Activated CD4-positive, alpha-beta T cell treated with anti-CD3 and anti-CD28 coated beads, Interleukin-2, amount 50 U/mL, for 16 hours (primary cell): ENCODE measurements at places on chromosomes 12 and 14.
A peak's percentile ranks its signal among the peaks of the same experiment; 100 is the strongest.

DNA sequence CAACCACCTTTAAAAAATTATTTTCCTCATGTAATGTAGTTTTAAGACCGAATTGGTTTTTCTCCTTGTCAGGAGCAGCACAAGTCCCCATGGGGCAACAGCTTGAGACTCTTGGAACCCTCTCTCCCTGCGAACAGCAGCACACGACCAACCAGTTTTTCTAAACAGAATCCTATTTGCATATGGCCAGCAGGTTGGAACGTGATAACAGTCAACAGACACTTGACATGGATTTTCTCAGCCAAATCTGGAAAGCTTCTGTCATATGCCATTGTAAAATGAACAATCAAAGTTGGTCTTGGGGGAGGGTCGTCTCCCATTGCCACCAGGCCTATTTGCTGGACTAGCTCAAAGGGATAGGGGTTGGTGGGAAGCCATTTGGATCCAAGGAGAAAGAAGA is 1915.0 kb upstream of the FLRT2 start:
- DNase-seq: no peak

DNA sequence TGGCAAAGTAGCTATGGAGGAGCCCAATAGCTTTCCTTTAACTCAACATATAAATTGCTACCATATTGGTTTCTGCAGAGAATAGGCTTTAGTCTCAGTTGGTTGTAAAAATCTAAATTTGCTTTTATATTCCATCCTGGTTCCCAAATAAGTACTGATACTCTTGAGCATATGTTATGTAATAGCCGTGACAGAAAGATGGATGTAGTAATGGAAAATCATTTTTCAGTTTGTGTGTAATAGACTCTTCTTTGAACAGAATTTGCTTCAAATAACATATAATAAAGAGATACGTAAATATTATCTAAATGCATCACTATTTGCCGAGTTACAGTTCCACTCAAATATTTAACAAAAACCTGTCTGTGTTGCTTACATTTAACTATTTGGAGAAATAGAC is 271.6 kb downstream of the LRFN5 start:
- DNase-seq: no peak

DNA sequence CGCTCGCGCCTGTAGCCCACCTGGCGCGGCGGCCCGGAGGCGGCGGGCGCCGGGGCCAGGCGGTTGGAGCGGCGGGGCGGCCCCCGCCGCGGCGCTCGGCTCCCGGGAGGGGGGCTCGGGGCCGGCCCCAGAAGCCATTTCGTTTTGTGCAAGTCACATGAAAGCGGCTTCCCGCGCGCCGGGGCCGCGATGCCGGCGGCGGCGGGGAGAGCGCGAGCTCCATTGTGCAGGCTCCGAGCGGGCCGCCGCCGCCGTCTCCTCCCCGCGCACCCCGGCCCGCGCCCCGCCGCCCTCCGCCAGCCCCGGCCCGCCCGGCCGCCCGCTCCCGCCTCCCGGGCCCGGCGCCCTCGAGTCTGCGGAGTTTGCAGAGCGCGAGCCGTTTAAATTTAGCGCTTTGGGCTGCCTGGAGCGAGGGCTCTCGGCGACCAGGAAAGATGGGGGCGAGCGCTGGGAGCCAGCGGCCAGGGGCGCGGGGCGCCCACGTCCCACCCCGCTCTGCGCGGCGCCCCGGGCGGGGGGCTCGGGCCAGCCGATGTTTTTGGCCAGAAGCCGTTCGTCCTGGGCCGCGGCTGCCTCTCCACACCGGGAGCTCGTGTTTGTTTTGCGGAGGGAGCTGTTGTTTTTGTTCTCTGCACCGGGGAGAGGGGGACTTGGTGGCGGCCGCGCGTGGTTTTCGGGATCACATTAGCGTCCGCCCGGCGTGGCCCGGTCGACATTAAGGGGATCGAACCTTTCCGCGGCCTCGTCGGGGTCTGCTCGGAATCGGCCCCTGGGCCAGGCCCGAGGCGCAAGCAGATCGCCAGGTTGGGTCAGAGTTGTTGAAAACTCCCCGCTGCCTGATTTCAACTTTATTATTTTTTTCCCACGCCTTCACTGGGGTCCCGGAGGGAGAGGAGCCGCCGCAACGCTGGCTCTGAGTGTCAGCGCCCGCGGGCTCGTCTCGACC is 982 bp downstream of the BCL7A start:
- peak; percentile 28 for DNase-seq

- no peak for DNase-seq
These were observed 94.1 kb downstream of the PLCZ1 start for GRCh38 chr12:18643681-18644080.

GRCh38 chr12:52007158-52007921 is 594 bp downstream of the TAMALIN start:
- DNase-seq: no peak

DNA sequence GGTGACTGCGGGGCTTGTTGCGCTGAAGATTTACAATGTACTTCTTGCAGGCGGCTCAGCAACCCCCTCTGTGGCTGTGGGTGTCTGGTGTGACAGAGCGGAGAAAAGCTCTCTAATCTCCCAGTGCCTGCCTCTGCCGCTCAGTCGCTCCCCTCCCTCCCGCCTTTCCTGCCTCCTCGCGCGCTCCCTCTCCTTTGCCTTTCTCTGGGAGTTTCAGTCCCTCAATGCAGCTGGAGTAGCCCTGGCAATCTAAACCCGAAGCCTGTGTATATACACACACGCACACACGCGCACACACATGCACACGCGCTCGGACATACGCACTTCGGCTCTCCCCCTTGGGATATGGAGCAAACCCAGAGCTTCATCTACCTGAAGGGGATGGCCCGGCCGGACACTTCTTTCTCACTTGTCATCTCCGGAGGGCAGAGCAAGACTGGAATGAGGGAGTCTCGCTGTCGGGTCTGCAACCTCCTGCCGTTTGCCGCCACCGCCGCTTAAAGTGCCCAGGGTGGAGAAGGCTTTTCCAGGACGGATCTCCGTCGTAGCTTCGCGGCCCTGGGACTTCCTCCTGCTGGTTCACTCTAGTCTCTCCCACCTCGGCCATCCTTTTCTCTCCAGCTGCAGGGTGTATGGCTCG is 599 bp upstream of the TRHDE start:
- no peak for DNase-seq

- DNase-seq: no peak
These were observed 81.8 kb downstream of the NOS1 start for GRCh38 chr12:117279606-117280005.

DNA sequence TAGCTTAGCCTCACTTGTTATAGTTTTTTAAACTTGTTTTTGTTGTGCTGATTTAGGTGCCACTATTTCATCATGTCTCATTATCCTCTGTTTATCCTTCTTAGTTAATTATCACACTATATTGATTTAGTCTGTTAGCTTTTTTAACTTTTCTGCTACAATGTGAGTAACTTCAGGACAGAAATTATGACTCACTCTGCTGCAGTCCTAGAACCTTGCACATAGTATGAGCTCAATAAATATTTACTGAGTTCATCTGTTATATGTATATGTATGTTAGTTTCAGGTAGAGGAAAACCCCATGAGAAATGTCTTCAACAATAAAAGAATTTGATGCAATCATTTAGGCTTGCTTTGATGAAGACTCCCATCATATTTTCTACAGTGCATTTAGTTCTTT is 224.3 kb upstream of the NAV3 start:
- no peak for DNase-seq

- DNase-seq: no peak
These were observed 17.2 kb downstream of the DERA start for GRCh38 chr12:15928346-15928745.

DNA sequence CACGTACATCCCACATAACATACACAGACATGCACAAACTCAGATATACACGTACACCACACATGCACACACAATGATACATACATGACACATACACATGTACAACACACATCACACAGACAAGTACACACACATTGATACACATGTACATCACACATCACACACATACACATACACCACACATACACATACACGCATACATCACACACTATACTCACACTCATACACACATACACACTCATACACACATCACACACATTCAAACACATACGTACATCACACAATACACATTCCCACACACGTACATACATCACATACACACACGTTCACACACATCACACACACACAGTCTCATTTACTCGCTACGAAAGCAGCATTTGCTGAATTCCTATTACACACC is 4.5 kb downstream of the ZNF605 start:
- DNase-seq: no peak

GRCh38 chr12:46664761-46665287 is 161.0 kb downstream of the SLC38A4 start:
- peak; percentile 53 for DNase-seq

GRCh38 chr14:70886421-70887206 is 20.6 kb upstream of the PCNX1 start:
- peak; percentile 90 for DNase-seq

- no peak for DNase-seq
These were observed 52.4 kb downstream of the BRMS1L start for GRCh38 chr14:35878272-35879150.

GRCh38 chr14:63874223-63874622 is 21.4 kb downstream of the SYNE2 start:
- DNase-seq: no peak

DNA sequence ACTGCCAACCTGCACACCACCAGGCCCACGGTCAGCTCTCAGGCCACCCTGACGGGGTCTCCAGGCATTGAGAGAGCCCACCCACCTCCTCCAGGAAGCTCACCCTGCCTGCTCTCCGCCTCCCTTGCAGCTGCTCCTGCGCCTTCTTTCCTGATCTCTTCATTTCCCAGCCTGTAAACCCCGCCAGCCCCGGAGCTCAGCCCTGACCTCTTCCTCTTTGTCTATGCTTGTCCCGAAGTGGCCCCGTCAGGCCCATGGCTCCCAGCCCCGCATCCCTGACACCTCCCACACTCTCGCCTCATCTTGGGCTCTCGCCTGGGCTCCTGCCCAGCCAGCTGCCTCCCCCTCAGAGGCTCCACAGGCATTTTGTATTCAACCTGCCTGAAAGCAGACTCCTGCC is 139.3 kb downstream of the CALM1 start:
- no peak for DNase-seq

- DNase-seq: no peak
These were observed 23.3 kb downstream of the AHNAK2 start for GRCh38 chr14:104954746-104955395.

DNA sequence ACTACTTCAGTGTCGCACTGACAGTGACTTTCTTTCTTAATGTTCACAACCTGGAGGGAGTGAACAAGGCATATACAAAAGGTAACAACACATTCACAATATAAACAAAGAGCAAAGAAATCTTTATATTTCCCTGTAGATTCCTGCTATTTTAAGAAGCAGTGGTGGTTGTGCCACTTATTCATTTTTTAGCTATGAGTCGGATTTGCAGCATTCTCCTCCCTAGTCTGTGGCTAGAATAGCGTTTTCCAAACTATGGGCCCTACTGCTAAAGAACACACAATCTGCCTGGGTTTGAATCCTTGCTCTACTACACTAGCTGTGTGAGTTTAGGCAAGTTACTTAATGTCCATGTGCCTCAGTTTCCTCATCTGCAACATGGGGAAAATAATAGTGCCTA is 18.6 kb upstream of the MDM1 start:
- DNase-seq: no peak

GRCh38 chr12:78260976-78261375 is 430.3 kb downstream of the NAV3 start:
- DNase-seq: no peak

DNA sequence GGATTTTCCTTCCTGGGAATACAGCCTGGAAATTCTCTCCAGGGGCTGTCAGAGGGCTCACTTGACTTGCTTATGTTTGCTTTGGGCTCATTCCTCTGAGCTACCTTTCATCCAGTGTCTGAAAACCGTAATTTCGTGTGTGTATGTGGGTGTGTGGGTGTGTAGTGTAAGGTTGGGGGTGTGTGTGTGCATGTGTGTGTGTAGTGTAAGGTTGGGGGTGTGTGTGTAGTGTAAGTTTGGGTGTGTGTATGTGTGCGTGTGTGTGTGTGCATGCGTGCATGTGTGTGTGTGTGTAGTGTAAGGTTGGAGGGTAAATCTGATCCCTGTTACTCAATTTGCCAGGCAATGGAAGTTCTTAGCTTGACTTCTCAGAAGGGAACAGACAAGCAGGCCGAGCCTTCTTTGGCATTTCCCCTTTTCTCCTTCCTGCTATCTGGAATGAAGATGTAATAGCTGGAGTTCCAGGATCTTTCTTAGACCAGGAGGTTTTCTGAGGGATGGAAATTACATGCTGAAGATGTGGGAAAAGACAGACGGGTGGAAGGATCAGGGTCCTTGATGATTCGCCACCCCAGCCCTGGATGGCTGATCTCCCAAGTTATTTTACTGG is 15.5 kb upstream of the BEGAIN start:
- DNase-seq: no peak

- DNase-seq: no peak
These were observed 81.1 kb downstream of the ESR2 start for GRCh38 chr14:64213086-64213485.

GRCh38 chr12:65926119-65926908 is 102.0 kb downstream of the HMGA2 start:
- DNase-seq: no peak

GRCh38 chr14:20492486-20492885 is 12.9 kb upstream of the RNASE10 start:
- DNase-seq: no peak

DNA sequence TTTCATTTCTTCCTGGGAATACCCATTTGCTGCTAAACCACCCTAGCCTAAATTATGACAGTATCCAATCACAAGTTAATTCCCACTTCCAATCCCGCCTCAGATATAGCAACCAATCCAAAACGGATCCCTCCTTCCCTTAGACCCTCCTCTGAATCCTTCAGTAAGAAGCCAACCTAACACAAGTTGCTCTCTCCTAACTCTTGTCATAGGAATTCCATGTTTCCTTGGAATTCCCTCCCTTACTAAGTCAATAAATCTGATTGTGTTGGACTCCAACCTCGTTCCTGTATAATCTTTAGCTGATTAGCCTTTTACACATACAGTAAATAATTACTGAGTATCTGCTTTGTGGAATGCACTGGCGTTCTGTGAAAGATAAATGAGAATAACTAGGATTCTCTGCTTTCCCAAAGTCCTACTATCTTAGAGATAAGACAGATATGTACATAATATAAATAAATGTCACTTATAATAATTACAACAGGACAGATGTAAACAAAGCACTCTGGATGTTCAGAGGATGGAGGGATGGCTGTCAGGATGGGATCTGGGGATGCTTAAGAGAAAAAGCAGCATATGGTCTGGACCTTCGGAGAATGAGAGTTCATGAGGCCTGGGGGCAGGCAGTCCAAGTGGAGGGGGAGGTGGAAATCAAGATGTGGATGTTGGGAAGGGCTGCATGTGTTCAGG is 185.8 kb upstream of the SOX5 start:
- DNase-seq: no peak

GRCh38 chr12:23063206-23063605 is 438.2 kb downstream of the ETNK1 start:
- DNase-seq: no peak

DNA sequence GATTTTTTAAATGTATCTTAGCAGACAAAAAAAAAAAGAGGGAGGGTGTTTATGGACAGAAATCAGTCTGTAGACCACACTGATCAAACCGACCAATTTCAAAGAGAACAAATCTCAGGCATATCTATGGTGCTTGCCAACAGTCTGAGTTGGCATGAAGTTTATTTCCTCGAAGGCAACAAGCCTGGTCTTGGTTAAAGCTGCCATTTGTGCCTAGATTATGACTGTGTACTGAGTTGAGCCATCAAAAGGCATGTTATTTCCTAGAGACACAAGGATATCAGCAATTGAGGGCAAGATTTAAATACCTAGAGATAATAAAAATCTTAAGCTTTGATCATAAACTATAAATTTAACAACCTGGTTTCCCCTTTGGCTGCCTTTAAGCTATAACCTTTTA is 119.2 kb downstream of the SLC2A13 start:
- no peak for DNase-seq
